ENCODE measurements at places on chromosomes 6 and 20.
A peak's percentile ranks its signal among the peaks of the same experiment; 100 is the strongest.

DNA sequence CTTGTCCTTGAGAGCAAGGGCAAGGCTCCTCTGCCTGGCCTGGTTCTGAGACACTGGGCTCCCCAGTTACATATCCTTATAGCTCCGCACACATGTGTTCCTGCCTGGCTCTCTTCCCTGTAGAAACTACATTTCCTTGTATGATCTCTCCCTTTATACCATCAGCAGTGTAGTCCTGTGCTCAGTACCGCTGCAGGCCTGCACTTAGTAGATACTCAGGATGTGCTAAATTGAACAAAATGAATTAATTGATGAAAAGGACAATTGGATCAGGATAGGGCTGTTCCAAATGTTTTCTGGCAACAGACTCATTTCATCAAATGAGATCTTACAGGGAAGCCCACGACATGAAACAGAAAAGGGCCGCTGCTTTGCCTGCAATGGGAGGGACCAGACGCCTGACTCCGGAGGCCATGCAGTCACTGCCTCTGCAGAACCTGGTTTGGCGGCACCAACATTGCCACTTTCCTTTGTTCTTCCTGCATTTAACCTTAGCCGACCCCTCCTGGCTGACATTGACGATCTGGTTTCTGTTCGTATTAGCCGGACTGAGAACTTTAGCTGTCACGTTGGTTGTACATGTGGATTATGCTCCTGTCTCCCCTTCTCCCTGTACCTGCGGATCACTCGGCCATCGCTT is 53.3 kb downstream of the CHMP4B start:
- DNase-seq, result no peak

DNA sequence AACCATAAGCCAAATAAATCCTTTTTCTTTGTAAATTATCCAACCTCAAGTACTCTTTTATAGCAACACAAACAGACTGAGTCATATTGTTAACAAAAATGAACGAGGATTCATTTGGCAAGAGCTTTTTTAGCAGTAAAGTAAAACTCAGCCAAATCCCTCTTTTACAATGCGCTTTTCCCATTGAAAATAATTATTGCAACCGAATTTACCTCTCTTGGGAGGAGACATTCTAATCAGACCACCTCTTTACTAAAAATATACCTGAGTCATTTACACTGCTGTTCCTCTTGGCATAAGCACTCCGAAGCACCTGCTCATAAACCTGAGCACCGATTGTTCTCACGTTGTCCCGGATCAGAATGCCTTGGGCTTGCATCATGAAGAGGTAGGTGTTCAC is 57.4 kb downstream of the B4GALT5 start:
- DNase-seq, result no peak

- DNase-seq, result no peak
These were observed 69.5 kb downstream of the ELOVL5 start for GRCh38 chr6:53279293-53279692.

GRCh38 chr6:36128073-36128472 is 2.2 kb upstream of the MAPK13 start:
- DNase-seq, result no peak

DNA sequence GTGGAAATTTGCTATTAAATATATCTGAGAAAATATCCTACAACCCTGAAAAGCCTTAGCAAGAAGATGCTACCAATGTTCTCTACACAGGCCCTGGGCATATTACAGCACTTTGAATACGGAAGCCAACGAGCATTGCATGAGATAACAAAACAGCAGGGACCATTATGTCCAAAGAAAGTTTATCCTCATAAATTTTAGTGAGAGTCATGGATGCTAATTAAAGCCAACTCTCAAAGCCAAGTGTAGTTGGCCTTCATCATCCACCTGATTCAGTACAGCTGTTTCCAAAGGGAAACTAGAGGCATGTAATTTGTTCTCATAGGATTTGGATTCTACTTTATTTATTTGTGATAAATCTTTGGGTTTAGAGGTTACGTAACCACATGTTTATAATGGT is 564.8 kb downstream of the RFPL4B start:
- no peak for DNase-seq

- DNase-seq, result no peak
These were observed 59.6 kb downstream of the LINC00237 start for GRCh38 chr20:21046413-21047070.

GRCh38 chr6:2749969-2750600 is 637 bp downstream of the MYLK4 start:
- peak; percentile 50 for DNase-seq

GRCh38 chr6:168138436-168138835 is 59.4 kb upstream of the FRMD1 start:
- DNase-seq, result no peak

- DNase-seq, result no peak
These were observed 36.8 kb upstream of the CLDN20 start for GRCh38 chr6:155227046-155227445.

- DNase-seq, result peak; percentile 30
These were observed 29.7 kb downstream of the RPF2 start for GRCh38 chr6:111011360-111012142.

DNA sequence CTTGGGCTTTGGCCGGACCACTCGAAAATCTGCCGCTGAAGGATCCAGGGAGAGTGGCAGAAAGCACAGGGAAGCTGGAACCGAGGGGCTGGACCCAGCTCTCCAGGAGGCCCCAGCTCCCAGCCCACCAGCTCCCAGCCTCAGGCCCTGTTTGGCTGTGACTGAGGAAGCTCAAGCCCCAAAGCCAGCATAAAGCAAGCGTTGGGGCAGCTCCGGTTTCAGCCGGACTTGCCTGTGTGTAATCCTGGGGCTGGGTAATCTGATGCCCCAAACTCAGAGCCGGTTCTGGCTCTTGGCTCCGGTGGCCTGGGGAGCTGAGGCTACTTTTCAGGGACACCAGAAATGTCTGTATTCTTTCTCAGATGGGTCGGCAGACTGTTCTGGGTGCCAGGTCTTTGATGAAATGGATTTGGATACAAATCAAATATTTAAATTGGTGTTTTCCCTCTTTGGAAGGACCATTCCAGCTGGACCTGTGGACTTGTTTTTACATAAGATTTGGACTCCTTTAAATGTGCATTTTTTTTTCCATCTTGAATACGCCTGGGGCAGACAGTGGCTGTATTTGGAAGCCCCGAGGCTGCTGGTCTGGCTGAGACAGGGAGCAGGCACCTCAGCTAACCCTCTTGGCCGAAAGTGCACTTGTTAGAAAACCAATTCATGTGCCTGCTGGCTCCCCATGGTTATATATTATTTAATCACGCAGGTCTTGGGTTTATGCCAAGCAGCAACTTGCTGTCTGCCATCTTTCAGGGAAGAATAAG is 29.7 kb downstream of the RPP40 start:
- DNase-seq, result no peak

DNA sequence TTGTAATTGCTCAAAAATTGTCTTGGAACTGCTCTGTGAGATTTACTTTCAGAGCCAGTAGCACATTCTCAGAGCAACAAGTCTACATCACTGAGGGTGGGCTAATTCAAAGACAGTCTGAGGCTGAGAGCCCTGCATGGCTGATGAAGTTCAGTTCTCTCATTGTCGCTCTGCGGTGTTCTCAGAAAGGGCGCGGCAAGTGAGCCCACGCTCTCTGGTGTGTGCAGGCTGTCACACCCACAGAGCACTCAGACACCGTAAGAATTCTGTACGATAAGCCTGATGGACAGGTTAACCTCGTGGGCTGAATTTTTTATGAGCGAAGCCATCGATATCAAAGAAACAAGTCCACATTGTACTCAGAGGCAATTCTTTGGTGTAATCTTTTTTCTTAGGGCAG is 557.8 kb downstream of the HACE1 start:
- DNase-seq, result no peak

- DNase-seq, result no peak
These were observed 38.4 kb upstream of the EYA4 start for GRCh38 chr6:133202610-133203343.

Measured in A549 (cell line).